ENCODE measurements at places on chromosomes 6 and 20. TPM values are rescaled to one million over a fixed set of nuclear protein-coding genes. Genes with fewer than 3 reads are reported as not detected.

TREM2 gene
- 9.4 TPM for total RNA-seq

PXDC1 gene
- total RNA-seq: 22.9 TPM

DNA sequence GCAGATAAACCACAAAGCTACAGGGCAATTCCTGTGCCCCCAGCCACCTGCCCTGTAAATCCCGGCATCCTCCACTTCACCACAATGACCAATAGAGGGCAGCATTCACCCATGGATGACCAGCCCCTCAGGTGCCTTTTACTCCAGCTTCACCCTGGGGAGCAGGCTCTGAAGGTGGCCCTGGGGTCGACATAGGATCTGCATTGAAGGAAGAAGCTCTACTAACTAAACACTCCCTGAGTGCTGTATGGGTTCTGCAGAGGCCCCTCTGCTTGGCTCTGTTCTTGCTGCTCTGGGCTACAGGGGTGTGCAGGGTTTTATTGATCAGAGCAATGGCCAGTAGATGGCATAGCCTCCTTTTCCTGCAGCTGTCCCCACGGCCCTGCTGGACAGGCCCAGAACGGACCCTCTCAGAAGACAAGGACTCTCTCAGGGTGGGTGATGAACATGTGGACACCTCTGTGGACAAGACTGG is 20.3 kb downstream of the CST4 start:
- peak; percentile 58 for DNase-seq

DNA sequence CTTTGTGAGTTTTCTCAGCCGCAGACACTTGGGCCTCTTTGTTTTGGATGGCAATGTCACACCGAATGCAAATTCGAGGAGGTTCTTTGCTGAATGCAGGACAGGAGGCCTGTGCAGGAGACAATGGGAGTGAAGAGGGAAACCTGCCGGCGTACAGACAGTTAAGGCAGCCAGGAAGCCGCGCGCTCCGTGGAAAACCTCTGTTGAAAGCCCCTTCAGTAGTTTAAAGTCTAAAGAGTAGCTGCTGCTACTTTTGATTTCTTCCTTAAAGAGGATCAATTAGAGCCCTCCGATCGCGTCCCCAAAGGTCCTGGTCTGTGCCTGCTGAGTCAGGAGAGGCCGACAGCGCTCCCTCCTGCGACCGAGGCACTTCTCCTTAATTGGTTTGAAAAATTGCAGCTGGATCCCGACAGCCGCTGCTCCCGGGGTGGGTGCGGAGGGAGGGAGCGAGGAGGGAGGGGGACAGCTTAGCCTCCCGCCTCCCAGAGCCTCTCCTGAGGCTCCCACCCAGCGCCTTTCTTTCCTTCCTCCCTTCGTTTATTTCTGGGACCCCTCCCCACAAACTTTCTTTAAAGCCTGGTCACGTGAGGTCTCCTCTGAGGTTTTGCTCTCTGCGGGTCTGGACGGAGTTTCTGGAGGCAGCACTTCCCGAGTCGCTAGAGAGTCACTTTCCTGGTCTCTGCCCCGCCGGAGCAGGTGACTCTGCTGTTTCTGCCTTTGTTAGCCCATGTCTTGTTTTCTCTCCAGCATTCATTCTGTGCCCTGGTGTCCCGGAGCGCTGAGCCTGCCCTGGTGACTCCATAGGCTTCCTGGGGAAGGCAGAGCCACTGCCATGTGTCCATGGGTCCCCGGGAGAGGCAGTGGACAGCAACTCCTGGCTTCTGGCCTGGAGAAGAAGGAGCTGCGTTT is 22.3 kb upstream of the RPP40 start:
- DNase-seq: peak; percentile 79

DNA sequence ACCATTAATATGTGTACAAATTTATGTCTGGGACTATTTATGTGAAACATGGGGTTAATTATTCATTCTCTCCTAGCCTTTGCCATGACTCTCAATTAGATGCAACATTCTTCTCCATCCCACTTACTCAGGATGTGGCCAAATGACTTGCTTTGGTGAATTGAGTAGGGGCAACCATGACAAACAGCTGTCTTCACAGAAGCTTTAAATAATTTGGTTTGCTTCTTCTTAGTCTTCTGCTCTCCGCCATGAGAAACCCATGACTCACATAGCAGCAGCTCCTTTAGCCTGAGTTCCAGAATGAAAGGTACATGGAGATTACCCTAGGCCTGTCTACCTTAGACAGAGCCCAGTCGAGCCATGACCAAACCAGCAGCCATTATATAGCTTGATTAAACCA is 74.7 kb downstream of the FRK start:
- no peak for DNase-seq

NRSN1 gene
- not detected for total RNA-seq

- DNase-seq: no peak
These were observed 9.3 kb upstream of the C2 start for GRCh38 chr6:31918069-31918720.

- no peak for DNase-seq
These were observed 114.8 kb upstream of the CDYL start for GRCh38 chr6:4661391-4661790.

DNA sequence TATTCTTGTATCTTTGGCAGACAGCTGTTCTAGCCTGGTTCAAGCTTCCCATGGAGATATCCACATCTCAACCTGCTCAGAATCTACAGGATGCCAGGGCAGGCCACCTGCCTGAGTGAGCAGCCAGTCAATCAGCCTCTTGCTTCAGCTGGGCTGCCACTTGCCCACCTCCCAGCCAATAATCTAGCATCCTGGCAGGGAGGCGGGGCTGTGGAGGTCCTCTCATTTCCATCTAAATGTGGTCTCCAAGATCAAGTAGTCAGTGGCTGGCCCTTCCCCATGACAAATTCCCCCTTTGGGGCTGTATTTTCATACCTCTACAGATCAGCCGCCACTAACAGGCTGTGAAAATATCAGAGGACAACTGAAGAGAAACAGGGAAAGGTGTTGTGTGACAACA is 33.0 kb upstream of the SPDEF start:
- no peak for DNase-seq

- no peak for DNase-seq
These were observed 39.7 kb downstream of the ISM1 start for GRCh38 chr20:13260650-13261279.

TGM2 gene
- total RNA-seq: 143 TPM

DNA sequence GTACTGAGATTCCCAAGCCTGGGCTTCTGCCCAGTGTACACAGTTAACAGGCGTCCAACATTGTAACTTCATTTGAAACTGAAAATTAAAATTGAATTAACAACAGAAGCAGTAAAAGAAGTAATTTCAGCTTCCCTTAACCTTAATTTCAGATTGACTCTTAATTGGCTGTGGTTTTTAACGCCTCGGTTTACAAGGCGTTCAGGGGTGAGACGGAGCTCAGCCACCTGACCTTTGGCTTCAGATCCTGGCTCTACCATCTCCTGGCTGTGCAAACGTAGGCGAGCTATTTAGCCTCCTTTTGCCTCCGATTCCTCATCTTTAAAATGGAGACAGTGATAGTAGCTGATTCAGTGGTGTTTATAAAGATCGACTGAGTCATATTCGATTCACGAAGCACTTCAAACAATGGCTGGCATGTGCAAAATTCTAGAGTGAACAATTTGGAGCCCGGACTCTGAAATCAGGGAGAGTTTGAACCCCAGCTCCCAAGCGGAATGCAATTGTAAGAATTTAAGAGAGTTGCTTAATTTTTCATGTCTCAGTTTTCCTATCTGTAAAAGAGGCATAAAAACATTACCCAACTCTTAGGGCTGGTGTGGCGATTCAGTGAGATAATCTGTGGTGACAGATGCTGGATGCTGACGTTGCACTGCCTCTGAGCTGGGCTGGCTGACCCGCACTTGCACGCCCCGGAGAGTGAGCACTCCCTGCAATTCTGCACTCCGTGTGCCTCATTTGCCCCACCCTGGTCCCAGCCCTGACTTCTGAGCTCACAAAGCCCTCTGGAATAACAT is 23.5 kb upstream of the OCSTAMP start:
- no peak for DNase-seq
